ENCODE measurements at places on chromosomes 6 and 20.

GRCh38 chr6:144469144-144469575 lies 184.0 kb downstream of the UTRN start:
- DNase-seq: no peak

DNA sequence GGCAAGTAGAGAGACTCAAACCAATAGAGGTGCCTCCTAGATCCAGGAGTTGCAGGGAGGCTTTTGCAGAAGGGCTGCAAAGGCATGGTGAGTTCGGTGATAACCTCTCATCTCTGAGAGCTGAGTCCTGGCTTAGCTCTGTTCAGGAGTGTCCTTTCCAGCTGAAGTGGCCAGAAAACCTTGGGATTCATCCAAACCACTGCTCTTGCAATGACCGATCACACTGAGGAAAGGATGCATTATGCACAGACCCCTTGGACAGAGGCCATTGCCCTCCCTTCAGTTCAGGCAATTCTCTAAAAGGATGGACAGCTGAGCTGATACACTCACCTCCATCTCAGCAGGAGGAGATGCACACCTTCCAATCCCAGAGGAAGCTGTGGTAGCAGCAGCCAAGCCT lies 158.8 kb upstream of the ENPP5 start:
- DNase-seq: no peak

DNA sequence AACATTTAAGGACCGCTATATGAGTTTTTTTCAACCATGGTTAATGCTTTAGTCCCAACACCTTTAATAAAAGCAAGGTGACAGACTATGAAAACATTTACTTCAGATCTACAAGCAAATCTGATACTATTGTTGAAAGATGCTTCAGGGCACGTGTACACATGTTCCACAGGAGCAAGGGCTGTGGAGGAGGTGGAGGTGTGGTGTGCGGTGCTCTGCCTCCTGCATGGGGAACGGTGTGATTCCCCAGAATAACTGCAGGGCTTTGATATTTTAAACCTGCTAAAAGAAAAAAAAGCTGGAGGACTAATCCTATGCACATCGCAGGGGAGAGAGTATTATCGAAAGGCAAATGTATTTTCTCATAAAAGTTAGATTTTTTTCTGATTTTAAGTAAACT lies 188.1 kb upstream of the CEP162 start:
- DNase-seq: no peak

DNA sequence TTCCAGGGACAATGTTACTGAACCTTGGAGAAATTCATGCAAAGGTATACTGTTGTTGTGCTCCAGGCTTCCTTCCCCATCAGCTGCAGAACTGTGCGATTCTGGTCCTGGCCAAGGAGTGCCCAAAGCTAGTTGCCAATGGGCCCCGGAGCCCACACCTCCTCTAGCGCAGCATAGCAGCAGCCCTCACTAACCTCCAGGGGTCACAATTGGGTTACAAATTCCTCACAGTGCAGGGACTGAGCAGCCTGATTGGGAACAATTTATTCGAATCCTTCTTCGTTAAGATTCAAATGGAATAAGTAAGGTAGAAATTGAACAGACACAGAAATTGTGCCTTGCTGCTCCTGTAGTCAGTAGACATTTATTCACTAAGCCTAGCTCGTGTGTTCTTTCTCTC lies 284.9 kb downstream of the PRKN start:
- DNase-seq: no peak

DNA sequence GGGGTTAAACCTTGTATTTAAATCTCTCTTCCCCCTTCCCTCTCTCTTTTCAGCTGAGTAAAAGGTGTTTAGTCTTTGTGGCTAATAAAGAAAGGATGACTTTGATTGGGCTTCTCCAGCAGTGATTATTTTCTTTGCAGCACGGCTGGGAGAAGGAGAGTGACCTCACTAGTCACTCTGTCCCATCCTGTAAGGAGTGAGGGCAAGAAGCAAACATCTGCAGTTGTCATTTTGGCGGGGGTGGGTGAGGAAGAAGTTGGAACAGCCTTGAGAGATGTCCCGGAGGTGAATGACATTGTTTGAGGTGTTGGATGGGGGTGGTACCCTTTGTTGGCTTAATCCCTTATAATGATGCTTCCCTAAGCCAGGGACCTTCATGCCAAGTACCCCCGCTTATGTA lies 223.6 kb downstream of the EYA2 start:
- DNase-seq: no peak

GRCh38 chr6:44572346-44572745 lies 184.8 kb downstream of the CDC5L start:
- DNase-seq: no peak
